Coronary artery (tissue), 2 donors: ENCODE measurements at places on chromosomes 3 and 15.
A peak's percentile ranks its signal among the peaks of the same experiment; 100 is the strongest.

DNA sequence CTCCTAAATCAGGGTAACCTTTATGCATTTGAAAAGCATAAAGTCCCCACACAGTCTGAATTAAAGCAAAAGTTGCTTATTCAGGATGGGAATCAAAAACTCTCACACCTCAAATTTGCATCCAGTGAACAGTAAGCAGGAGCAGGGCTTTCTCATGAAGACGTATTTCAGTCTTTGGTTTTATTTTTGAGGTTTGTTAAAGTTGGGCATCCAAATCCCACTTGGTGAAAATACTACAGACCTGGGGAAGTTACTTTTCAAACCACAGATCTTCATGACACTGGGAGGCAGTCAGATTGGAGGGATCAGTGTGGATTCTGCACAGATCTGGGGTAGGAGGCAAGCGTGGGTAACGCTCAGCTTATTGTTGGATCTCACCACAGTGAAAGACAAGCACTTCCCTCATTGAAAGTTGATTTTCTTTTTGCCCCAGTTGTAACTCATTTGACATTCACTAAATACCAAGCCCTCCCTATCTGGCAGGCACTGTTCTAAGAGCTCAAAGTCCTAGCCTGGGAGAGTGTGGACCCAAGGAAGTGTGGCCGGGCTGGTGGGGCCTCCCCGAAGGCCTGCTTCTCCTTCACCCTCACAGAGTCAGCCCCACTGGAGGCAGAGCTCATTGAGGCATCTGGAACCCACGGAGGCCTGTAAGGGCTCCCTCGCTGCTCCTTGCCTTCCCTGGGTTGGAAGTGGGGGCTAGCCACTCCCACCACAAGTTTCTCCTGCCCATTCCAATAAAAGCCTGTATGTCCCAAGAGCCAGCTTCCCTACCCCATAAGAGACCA is 783 bp upstream of the ISG20 start:
- DNase-seq: peak; percentile 82

GRCh38 chr15:50003786-50004334 is 115.2 kb downstream of the ATP8B4 start:
- peak; percentile 77 for DNase-seq

- no peak for DNase-seq
These were observed 31.9 kb downstream of the SPATA16 start for GRCh38 chr3:173109143-173109542.

DNA sequence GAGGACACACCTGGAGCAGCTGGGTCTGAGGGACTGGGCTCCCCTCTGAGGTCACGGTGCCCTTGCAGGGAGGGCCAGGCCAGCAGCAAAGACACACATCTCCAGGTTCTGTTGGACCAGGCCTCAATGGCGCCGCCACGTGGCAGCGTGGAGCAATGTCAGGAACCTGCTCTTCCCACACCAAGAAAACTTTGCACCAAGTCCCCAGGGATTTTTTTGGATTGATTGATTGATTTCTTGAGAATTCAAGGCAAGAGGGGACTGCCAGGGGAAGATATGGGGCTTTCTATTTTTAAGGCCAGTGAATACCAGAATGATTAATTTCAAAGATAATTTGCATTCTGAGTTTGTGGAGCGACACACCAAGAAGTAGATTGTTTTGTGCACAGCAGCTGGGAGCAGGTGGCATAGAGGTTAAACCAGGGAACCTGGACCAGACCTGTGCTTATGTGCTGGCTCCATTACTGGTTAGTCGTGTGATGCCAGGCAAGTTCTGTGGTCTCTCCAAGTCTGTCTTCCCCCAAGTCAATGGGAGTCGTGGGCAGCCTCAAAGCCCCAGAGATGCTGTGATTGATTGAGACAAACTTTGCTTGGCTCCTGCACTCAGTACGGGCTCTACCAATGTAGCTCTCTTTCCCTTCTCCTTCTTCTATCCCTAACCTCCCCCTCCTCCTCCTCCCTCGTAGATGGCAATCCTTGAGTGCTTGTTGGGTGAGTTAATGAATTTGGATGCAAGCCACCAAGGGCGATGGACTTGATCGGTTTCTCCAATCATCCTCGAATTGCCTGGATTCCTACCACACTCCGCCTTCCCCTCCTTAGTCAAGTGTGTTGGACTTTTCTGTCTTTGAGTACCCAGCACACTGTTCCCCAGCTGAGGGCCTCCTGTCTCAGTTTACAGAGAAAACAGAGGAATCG is 96.2 kb upstream of the TRPM1 start:
- no peak for DNase-seq

- no peak for DNase-seq
These were observed 33.9 kb upstream of the TOPBP1 start for GRCh38 chr3:133695560-133696171.

DNA sequence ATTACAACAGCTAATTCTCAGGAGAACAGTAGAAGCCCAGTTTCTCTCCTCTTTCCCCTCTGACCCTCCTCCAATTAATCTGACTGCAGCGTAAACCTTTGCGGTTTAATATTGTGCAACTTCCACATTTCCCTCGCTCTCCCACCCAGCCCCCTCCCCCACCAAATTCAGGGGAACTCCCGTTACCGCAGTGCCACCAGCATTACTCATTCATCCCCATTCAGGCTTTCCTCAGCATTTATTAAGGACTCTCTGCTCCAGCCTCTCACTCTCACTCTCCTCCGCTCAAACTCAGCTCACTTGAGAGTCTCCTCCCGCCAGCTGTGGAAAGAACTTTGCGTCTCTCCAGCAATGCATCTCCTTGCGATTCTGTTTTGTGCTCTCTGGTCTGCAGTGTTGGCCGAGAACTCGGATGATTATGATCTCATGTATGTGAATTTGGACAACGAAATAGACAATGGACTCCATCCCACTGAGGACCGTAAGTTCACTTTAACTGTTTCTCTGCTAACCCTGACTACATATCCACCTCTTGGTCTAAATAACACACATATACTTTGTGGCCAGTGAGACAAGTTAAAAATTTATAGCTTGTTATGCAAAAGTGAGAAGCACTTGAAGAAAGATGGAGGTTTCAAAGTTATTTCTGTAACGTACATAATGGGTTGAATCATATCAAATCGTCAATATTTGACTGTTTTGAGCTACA is at the start of gene PTX3:
TSS of gene PTX3 (plus strand) at position 268 of the 709 bp plus-strand sequence. CDS start at position 352, 84 bp downstream.
- peak; percentile 75 for DNase-seq

- DNase-seq: no peak
These were observed 796.4 kb upstream of the ARPP21 start for GRCh38 chr3:34842706-34843480.
